ENCODE measurements at places on chromosomes 2 and 18.

GRCh38 chr18:65924904-65925303 lies 174.1 kb downstream of the CDH7 start:
- no peak for DNase-seq

- DNase-seq = peak; percentile 37
Measured at GRCh38 chr2:234426616-234427015, 70.3 kb downstream of the ARL4C start.

- DNase-seq = peak; percentile 67
Measured at GRCh38 chr2:98487806-98488189, 43.1 kb downstream of the INPP4A start.

GRCh38 chr2:4674007-4674406 lies 970.6 kb downstream of the DCDC2C start:
- no peak for DNase-seq

- DNase-seq = no peak
Measured at GRCh38 chr2:11480859-11481258, 14.9 kb upstream of the E2F6 start.

DNA sequence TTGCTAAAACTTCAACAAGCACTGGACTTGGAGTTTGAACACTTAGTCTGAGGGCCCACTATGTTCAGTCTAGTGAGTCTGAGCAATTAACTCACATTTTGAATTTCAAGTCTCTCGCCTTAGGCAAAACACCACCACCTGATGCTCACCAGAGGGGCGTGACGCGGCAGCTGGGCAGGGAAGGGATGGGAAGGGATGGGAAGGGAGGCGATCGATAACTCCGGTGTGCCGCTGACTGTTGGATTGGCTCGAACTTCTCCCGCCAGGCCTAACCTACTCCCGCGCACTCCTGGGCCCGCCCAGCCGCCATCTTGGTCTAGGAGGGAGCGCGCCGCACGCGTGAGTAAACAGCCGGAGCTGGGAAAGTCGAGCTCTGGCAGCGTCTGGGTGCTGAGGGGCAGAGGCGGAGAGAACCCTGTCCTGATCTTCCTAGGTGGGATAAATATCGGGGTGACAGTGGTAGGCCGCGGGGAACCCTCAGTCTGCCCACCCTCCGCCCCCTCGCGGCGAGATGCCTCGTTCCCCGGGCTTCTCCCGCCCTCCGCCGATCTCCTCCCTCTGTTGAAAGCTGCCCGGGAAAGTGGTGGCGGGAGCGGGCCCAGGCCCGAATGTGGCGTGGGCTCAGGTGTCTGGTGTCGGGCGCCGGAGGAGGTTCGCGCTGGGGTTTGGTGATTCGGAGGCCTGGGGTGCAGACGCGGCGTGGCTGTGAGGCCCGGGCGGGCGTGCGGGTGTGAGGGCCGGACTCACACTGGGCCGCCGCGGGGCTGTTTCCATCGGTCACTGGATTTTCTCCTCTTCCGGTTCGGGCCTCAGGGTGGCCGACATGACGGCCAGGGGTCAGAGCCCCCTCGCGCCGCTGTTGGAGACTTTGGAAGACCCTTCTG lies at the start of gene RIF1:
RIF1 (plus strand) TSS at position 302 of the 884 bp plus-strand sequence; CDS start at position 824, 522 bp downstream.
- peak; percentile 77 for DNase-seq

GRCh38 chr2:220585241-220585640 lies 957.8 kb downstream of the SLC4A3 start:
- DNase-seq = no peak

- no peak for DNase-seq
Measured at GRCh38 chr18:8773980-8774379, 68.6 kb downstream of the MTCL1 start.

DNA sequence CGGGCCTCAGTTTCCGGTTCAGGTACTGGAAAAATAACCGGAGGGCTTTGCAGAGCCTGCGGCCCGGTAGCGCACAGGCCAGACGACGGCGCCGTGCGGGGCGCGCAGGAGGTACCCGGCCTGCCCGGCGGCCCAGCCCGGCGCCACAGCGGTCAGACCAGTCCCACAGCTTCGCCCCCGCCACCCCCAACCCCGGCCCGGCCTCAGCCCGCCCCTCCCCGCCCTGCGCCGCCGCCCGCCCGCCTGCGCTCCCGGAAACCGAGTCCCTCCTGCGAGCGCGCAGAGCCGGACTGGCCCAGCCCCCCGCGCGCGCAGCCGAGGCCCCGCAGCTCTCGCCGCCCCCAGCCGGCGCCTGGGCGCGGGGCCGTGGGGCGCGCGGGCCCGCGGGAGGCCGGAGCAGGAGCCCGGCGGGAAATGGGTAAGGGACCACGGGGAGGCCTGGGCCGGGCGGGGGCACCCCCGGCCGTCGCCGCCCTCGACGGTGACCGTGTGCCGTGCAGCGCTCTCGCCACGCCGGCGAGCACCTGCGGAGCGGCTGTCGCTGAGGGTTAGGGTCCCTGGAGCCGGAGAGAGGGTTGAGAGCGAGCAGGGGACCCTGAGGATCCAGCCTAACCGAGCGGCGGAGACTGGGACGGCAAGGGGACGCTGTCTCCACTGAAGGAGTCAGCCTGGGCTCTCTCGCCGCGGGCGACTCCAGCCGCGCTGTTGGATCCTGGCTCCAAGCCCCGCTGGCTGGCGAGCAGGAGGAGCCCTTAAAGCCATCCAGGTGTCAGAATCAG lies 16.5 kb upstream of the PSD4 start:
- peak; percentile 46 for DNase-seq

GRCh38 chr2:100580367-100581276 lies 17.8 kb downstream of the PDCL3 start:
- DNase-seq = peak; percentile 77

- DNase-seq = peak; percentile 4
Measured at GRCh38 chr2:16546128-16546754, 119.4 kb downstream of the CYRIA start.

- DNase-seq = no peak
Measured at GRCh38 chr18:6785411-6785810, 55.9 kb downstream of the ARHGAP28 start.

- no peak for DNase-seq
Measured at GRCh38 chr2:202771336-202771735, 100.2 kb downstream of the ICA1L start.

DNA sequence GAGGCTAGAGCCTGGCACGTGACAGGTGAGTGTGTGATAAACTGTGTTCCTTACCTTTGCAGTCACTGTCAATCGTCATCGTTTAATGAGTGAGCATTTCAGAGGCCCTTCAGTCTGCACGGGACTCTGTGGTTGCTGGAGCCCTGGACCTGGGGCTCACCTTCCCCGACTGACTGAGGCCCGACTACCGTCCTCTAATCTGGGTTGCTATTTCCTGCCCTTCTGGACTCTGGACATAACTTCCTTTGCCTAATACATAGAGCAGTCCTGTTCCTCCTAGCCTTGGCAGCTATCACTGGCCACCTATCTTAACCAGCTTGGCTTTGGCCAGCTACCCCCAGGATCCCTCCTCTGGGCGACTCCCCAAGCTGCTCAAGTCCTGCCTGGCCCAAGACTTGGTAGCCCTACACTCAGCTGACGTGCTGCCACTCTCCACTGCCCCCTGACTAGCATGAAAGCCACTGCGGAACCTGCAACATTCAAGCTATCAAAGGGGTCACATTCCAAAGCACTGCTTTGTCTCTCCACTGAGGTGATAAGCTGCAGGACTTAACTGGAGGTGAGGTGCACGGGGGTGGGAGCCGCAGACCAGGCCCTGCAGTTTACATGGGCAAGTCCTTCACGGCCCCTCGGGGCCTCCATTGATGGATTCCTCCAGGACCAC lies 11.1 kb upstream of the RAB17 start:
- DNase-seq = no peak

DNA sequence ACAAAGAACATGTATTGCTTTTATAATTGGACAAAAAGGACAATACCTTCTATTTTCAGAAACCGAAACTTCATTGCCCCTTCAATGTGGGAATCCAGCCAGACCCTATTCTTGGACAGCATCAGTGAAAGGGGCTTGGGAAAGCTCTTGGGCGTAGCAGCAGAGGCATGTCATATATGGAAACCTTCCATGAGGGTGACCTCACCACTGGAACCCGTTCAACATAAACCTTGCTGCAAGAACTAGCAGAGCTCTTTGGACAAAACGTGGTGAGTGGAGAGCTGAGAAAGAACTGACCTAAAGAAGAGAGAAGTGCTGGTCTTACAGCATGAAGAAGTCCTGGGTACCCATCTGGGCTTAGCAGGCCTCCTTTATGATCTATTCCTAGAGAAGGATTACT lies 22.7 kb upstream of the ACTG2 start:
- DNase-seq = no peak

DNA sequence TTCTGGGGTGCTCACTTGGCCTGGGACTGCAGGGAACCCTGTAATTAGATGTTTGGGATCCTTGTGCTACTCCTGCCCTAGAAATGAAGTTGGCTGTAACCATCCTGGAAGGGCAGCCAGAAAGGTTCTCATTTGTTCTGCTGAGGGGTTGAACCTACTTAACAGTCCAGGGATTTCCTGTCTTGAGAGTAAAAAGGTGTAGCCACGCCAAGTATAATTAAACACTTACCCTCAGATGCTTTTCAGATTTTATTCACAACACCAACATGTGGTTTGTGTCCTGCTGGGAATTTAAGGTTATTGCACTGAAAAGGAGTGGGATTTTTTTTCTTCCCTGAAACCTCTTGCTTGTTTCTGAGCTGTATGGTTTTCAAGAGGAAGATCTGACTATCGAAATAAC lies 222.4 kb upstream of the APCDD1 start:
- DNase-seq = no peak
